ENCODE measurements at places on chromosomes 7 and 10. TPM values are rescaled to one million over a fixed set of nuclear protein-coding genes. Genes with fewer than 3 reads are reported as not detected.

GRCh38 chr7:86784765-86785164 is 141.1 kb downstream of the GRM3 start:
- H3K4me1 ChIP-seq, result no peaks in the 10 kb centered on the region
- H3K27me3 ChIP-seq, result no peaks in the 10 kb centered on the region
- DNase-seq, result no peak
- H3K4me3 ChIP-seq, result no peak overlapping the region
- H3K36me3 ChIP-seq, result no peaks in the 10 kb centered on the region
- no peak overlapping the region for H3K27ac ChIP-seq

Gene CYP2E1
- total RNA-seq, result not detected

Gene IFIT2
- total RNA-seq, result 34.4 TPM

DNA sequence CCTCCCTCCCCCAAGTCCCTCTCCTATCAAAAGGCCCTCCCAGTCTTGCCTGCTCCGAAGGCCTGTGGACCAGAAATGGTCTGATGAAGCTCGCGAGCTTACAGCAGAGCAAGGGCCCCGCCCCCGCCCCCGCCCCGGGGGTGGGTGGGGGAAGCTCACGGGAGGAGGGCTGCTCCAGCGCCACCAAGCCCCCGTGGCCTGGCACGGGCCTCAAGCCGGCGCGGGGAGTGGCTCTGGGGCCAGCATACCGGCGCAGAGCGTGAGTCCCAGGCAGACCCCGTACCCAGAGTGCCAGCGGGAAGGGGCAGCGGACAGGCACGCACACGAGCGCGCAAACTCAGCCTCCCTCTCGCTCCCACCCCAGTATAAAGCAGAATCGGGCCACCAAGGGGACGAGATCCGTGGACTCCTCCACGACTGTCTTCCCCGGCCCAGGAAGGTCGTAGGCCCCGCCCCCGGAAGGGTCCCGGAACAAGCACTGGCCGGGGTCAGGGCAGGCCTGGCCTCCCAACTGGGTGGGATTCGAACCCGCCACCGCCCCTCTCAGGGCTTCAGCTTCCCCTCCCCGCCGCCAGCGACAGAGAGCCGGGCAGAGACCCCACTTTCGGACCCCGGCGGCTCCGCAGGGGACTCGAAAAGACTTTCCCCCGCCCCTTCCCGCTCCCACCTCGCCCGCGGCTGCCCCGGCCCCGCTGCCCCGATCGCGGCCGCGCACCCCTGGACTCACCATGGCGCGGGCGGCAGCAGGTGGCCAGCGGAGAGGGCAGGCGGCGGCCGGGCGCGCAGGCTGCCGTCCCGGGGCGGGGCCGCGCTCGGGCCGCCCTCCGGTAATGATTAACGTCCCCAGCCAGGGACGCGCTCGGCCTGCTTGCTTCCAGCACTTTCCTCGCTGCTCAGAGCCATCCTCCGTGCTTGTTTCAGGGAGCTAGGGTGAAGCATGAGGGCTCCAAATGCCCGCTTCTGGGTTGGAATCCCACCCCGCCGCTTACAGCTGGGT is at the start of gene PCBD1:
TSS of gene PCBD1 (minus strand) at position 762 of the 997 bp plus-strand sequence. CDS start at position 730, 32 bp downstream.
- H3K36me3 ChIP-seq, result peaks cover 10% of the 10 kb centered on the region
- peak within 1 kb of the TSS; percentile 76 for H3K4me3 ChIP-seq
- H3K4me1 ChIP-seq, result peaks cover 20% of the 10 kb centered on the region

DNA sequence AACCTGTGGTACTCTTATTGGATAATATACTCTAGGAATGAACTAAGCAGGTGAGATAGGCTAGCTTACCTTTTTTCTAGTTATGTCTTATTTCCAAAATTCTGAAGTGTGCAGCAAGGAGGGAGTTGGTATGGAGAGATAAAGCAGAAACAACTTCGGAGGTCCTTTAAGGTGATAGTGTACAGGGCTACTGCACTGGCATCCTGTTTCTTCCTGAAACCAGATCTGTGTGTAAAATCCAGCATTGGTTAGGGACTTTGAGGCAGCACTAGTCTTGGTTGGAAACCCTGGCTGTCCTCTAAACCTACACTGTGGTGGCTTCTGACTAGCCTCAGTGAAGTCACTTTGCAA is 66.9 kb upstream of the STRIP2 start:
- peak overlapping the region; percentile 70 for H3K4me3 ChIP-seq
- H3K27me3 ChIP-seq, result no peaks in the 10 kb centered on the region
- peaks cover 35% of the 10 kb centered on the region for H3K4me1 ChIP-seq
- H3K27ac ChIP-seq, result peak overlapping the region; percentile 87
- no peak for DNase-seq

- no peak overlapping the region for H3K27ac ChIP-seq
- no peak for DNase-seq
- H3K27me3 ChIP-seq, result peaks cover 38% of the 10 kb centered on the region
- no peak overlapping the region for H3K4me3 ChIP-seq
- peaks cover 6% of the 10 kb centered on the region for H3K4me1 ChIP-seq
Observed at GRCh38 chr7:150924369-150924781, 53.7 kb downstream of the KCNH2 start.

Gene UNCX
- not detected for total RNA-seq

All from activated CD8-positive, alpha-beta memory T cell treated with anti-CD3 and anti-CD28 coated beads, Interleukin-2, amount 10 ng/mL, durations not matched to agents 7 days and 5 days (primary cell).